ENCODE measurements at places on chromosomes 2 and 18. TPM values are rescaled to one million over a fixed set of nuclear protein-coding genes. Genes with fewer than 3 reads are reported as not detected.

- no peak for DNase-seq
Measured at GRCh38 chr2:121635371-121635770, 13.9 kb downstream of the CLASP1 start.

DNA sequence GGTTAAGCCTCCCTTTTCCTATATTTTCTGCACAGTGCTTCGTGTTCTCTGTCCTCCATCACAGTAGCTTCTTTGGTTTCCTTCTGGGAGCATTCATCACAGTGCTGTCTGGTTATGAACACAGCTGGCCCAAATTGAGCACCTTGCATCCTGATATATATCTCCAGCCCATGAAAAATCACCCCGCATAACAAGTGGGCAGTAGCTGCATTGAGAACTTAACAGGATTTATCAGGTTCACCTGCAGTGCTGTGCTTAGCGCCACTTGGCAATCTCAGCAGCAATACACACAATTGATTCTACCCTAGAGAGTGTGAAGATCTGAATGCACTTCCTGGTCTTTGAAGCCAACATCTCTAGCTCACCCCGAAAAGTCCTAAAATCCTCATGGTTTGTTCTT is 408.0 kb downstream of the RNF144A start:
- DNase-seq: no peak

DNA sequence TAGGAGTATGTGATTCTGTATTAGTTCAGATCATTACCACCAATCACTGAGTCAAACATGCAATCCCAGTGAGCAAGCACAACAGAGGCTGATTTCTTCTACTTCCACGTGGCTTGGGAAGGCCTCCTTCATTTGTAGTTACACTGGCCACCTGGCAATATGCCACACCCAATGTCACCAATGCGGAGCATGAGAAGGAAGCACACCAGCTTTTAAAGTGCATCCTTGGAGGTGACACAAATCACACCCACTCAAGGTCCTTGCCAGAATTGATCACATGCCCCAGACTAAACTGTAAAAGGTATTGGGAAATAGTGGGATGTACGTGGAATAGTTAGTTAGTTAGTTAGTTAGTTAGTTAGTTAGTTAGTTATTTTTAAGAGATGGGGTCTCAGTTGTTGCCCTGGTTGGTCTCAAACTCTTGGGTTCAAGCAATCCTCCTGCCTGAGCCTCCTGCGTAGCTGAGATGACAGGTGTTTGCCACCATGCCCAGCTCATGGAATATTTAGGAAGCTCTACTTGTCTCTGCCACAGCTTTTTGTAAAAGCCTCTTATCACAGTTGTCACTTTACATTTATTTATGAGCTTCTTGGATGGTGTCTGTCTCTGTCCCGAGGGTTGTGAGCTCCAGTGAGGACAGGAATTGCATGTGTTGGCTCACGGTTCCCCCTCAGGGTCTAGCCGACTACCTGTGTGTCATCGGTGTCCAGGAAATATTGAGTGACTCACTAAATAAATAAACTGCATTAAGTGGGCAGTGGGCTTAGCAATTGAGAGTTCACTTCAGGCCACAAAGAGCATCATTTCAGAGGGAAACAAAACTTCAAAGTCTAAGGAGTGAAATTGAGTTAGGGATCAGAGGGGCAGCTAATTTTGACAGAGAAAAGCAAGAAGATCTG is 28.1 kb upstream of the CAB39 start:
- DNase-seq: no peak

Gene PECR
- total RNA-seq: 32.2 TPM

DNA sequence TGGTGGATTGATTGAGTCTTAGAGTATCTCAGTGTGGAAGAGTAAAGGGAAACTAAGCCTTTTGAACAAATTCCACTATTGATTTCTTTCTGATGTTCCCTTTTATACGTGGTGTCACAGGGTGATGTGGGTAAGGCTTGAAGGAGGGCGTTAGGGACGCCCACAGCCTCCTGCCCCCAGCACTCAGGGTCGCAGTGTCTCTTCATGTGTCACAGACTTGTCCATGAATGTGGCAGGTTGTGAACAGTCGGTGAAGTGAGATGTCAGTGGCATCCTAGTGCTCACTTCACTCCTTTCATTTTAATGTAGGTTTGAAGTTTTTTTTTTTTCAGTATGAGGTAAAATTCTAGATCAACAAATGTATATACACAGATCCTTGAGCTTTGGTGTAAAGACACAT is 123.2 kb upstream of the IL1R2 start:
- DNase-seq: no peak

- DNase-seq: peak; percentile 21
Measured at GRCh38 chr2:232976176-232976575, 36.9 kb downstream of the NGEF start.

DNA sequence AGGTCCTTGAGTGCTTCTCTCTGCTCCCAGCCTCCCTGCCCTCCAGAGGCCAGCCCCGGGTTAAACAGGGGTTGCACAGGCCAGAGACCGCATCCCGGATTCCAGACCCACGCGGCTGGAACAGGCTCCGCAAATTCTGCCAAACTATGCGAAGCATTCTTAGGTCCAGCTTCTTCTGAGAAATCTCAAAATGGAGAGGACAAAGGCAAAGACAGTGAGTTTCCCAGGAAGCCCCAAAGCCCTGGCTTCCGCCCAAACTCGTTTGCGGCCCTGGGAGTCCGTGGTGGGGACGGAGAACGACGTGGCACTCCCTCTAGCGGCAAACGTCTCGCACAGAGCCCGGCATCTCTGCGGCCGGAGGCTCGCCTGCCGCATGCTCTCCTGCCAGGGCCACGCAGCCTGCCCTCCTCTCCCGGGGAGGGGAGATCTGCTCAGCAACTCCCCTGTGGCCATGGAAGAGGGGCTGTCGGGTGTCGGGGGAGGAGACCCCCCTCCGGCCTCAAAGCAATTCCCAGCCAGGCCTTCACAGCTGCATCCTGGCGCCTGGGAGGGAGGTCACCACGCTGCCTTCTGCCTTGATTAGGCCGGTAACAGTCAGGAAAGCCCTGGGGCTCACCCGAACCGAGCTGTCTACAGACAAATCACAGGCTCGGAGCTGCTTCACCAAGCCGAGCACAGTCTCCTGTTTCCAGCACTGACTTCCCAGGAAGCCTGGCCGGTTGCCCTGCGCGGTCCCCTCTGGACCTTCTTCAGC is 33.4 kb upstream of the KLHL29 start:
- peak; percentile 79 for DNase-seq

DNA sequence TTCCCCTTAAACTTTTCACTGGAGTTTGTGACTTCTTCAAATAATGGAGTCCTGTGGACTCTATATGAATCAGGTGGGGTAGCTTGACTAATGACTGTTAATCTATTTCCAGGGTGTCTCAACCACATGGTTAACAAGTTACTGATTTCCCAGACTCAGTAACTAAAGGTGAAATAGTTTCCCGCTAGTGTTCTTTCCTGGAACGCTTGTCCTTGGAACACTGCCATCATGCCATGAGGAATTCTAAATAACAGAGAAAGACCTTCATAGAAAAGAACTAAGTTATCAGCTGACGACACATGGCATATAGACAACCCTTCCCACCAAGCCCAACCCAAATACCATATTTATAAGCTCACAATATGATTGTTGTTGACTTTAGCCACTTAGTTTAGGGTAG is 1027.9 kb upstream of the FAM98A start:
- no peak for DNase-seq

Gene TMEM37
- total RNA-seq: 2.3 TPM

Gene EVX2
- total RNA-seq: not detected

Gene CFAP210
- total RNA-seq: not detected

Gene PIGN
- total RNA-seq: 12.8 TPM

DNA sequence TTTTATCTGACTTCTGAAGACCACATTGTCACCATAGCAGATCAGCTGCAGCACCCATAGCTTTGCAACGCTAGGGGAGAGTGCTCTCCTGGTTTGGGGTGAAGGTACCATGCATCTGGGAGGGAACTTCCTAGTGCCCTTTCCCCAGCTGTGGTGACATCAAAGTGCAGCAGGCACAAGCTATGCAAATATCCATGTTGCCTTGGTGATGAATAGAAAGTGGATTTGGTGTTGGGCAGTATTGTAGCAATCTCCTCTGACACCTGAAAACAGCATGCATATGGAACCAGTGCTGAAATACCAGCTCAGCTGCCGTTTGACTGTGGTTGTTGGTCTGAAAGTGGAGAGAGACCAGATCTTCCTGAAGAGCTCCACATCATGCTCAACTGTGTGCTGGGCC is 37.1 kb downstream of the BCL2L11 start:
- no peak for DNase-seq

- no peak for DNase-seq
Measured at GRCh38 chr2:143697744-143698143, 568.5 kb downstream of the ARHGAP15 start.

- DNase-seq: peak; percentile 90
Measured at GRCh38 chr2:19358242-19359020, at the start of gene OSR1. Gene OSR1 (minus strand): TSS chr2:19358623. CDS start chr2:19353805, 4,818 bp downstream.

GRCh38 chr2:69020496-69021426 is 7.8 kb downstream of the ANTXR1 start:
- no peak for DNase-seq

All from ascending aorta (tissue), 2 donors.